ENCODE measurements at places on chromosomes 12 and 14.

- no peak for DNase-seq
Measured at GRCh38 chr14:75845136-75845804, 136.5 kb downstream of the TGFB3 start.

- peak; percentile 82 for DNase-seq
Measured at GRCh38 chr12:51531978-51532497, 59.0 kb upstream of the SCN8A start.

DNA sequence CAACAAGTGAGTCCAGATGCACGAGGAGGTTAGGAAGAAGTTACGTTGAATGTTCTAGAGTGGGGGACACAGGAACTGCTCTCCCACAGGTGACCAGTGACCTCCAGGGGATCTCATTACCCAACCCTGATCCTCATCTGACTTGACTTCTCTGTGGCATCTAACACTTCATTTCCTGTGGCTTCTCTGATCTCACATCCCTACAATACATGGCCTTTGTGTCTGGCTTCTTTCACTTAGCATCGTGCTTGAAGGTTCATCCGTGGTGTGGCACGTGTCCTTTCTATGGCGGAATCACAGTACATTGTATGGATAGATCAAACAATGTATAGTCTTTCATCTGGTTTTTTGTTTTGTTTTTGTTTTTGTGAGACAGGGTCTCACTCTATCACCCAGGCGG, 19.3 kb downstream of the CFAP251 start:
- DNase-seq: no peak

- no peak for DNase-seq
Measured at GRCh38 chr14:101349108-101349507, 212.2 kb upstream of the DIO3 start.

DNA sequence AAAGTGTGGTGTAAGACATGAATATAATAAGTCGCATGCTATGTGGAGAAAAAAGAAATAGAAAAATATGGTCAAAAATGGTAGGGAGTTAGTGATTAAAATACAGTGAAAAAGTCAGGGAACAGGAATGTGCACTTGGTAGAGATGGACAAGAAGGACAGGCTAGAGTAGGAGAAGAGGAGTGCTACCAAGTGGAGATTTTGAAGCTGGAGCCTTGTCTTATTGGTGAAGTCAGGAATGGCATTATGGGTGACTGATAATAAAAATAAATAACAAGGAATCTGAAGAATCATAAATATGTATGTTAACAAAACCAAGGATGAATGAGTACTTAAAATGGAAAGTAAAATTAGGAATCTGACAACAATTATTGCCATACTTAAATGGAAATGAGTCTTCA, 204.8 kb downstream of the PRKD1 start:
- no peak for DNase-seq

DNA sequence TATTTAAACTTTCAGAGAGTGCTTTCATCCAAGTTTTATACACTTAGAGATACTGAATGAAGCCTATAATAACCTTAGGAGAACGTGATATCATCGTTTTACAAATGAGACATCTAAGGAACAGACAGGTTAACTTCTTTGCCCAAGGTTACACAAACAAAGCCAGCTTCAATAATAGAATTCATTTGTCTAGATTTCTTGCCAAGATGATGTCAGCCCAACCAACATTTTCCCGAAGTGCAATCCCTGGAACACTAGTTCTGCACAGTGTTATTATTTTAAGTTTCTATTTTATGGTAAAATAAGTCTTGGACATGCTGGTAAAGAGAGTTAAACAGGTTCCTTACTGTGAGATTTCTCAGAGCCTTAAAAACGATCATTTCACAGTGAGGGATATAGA, 174.6 kb downstream of the SLC25A21 start:
- no peak for DNase-seq

- DNase-seq: peak; percentile 18
Measured at GRCh38 chr14:97634751-97635150, 837.6 kb downstream of the VRK1 start.

DNA sequence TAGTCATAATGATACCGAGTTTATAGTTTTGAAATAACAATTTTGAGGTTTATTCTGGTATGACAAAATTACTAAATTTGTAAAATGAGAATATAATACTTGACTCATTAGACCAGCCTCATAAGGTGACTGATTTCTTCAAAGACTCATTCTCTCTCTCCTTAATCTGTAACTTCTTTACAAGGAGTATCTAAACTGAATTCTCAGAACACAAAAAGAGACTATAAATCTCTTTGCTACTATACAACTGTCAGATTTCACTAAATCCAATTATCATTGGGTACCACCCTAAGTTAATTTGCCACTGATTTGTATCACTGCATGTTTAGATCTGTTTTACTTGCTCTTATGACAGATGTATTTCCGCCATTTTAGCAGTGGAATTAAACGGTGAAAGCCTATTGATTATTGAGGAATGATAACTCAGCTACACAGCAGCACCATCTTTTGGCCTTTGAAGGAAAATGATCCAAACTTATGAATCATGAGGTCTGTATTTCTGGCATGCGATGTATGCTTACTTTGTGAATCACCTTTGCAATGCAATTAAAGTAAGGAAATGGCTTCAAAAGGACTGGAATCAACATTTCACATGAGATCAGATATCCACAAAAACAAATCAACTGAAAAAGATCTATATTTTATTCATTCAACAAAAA, 161.2 kb downstream of the RERGL start:
- DNase-seq: peak; percentile 22

DNA sequence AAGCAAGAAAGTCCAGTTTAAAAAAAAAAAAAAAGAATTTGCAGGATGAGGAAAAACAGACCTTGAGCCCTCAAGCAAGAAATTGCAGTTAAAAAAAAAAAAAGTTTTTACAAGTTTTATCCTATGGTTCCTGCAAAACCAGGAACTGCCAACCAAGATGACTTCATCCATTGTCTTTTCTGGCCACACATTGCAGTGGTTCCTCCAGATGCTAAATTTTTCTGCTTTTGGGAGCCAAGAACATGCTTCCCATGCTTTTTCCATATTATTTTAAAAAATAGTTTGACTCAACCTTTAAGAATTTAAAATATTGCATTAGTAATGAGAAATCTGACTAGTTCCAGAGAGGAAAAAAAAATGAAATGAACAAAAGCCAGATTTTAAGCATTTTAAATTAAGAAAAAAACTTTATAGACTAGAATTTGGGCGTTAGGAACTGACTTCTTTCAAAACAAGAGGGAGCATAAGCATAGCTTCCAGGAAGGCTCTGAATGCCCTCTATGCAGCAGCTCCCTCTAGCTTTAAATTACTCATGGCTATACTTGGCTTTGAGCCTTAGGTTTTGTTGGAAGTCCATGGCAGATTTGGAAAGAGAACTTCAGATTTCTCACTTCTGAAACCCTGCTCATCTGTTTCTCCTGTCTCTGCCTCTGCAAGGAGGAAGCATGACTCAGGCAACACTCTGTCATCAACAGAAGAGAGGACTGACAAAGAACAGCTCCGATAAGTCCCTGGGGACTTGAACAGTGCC, 124.5 kb downstream of the GPR65 start:
- no peak for DNase-seq

- DNase-seq: no peak
Measured at GRCh38 chr12:124759841-124760503, 103.7 kb downstream of the SCARB1 start.

DNA sequence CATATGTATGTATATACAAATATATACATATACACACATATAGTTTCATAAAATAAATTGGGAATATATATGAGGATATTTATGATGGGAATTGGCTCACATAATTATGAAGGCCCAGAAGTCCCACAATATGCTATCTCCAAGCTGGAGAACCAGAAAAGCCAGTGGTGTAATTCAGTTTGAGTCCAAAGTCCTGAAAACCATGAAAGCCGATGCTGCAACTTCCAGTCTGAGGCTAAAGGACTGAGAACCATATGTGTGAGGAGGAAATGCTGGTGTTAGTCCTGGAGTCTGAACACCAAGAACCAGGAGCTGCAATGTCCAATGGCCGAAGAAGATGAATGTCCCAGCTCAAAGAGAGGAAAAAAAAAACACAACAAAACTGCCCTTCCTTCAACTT, 65.5 kb upstream of the PRKD1 start:
- DNase-seq: no peak

- no peak for DNase-seq
Measured at GRCh38 chr12:19453961-19454360, 14.7 kb downstream of the AEBP2 start.

GRCh38 chr14:50770586-50770985, 60.4 kb downstream of the NIN start:
- no peak for DNase-seq

- DNase-seq: no peak
Measured at GRCh38 chr12:62726471-62726980, 208.4 kb downstream of the PPM1H start.

DNA sequence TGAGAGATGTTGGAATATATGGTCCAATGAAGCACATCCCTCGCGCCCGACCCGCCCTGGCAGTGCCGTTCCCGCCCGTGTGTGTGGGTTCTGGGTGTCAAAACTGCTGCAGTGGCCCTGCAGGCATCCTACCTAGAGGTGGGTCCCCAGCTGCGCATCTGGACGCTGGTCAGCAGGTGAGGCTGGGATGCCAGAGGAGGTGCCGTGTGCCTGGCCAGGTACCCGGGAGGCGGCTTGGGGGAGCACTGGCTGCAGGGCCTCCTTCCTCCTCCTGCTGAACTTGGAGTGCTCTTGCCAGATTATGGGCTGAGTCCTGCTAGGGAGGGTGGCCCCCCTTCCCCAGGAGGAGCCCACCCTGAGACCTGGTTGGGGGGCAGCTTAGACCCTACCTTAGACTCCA, 5.2 kb downstream of the MTA1 start:
- no peak for DNase-seq

- DNase-seq: no peak
Measured at GRCh38 chr12:92434607-92435025, 268.2 kb upstream of the PLEKHG7 start.

- DNase-seq: no peak
Measured at GRCh38 chr14:85444635-85445034, 85.3 kb upstream of the FLRT2 start.
